ENCODE measurements at places on chromosomes 13 and 19. TPM values are rescaled to one million over a fixed set of nuclear protein-coding genes. Genes with fewer than 3 reads are reported as not detected.

MATK gene
- total RNA-seq = not detected

GRCh38 chr13:102983496-102983895, 82.7 kb downstream of the SLC10A2 start:
- no peak for DNase-seq

DNA sequence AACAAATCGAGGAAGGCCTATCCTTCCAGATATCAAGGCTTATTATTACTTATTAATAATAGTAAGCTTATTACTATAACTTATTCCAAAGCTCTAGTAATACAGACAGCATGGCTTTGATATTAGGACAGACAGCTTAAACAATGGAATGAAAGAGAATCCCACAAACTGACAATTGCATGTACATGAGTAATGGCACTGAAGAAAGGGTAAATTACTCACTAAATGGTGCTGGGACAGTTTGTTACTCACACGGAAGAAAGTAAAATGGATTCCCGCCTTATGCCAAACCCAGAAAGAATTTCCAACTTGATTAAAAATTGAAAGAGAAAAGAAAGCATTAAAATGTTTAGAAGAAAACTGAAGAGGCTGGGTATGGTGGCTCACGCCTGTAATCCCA, 60.3 kb downstream of the MIPEP start:
- DNase-seq = no peak

DNA sequence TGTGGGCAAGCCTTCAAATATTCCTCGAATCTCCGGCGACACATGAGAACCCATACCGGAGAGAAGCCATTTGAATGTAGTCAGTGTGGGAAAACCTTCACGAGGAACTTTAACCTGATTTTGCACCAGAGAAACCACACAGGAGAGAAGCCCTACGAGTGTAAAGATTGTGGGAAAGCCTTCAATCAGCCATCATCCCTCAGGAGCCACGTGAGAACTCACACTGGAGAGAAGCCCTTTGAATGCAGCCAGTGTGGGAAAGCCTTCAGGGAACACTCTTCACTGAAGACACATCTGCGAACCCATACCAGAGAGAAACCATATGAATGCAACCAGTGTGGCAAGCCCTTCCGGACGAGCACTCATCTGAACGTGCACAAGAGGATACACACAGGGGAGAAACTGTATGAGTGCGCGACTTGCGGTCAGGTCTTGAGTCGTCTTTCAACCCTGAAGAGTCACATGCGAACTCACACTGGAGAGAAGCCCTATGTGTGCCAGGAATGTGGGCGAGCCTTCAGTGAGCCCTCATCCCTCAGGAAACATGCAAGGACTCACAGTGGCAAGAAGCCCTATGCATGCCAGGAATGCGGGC, 28.8 kb downstream of the ZNF333 start:
- DNase-seq = no peak

- no peak for DNase-seq
These were observed 363.5 kb downstream of the PCDH20 start for GRCh38 chr13:61052175-61052574.

- no peak for DNase-seq
These were observed 605 bp downstream of the TMEM255B start for GRCh38 chr13:113759525-113760137.

RNF17 gene
- not detected for total RNA-seq

IL12RB1 gene
- 2.1 TPM for total RNA-seq

LRG1 gene
- total RNA-seq = 15.4 TPM

LRFN3 gene
- total RNA-seq = 48.6 TPM

DNA sequence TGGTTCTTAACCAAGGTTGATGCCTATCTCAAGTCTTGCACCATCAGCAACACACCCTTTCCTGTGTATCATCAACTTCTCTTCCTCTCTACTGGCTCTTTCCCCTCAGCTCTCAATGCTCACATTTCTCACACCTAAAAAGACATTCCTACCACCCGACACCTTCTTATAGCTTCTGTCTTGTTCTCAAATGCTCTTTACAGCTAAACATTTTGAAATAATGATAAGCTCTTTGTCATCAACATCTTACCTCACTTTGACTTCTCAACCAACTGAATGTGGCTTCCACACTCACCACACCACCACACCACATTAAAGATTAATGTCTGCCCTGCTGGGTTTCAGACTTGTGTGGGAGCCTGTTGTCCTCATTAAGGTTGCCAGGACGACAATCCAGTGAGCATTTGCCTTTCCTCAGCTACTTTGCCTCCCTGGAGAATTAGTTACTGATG, 67.8 kb downstream of the RXFP2 start:
- DNase-seq = no peak

DNA sequence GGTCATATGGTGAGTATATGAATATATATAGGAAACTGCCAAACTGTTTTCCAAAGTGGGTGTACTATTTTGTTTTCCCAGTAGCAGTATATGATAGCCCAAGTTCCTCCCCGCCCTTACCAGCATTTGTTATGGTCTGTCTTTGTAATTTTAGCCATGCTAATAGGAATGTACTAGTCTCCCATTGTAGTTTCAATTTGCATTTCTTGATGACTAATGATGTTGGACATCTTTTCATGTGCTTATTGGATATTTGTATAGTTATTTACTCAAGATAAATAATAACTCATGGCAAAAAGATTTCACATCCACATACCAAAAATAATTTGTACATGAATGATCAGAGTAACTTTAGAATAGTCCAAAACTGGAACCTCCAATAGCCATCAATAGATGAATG, 75.3 kb upstream of the SERP2 start:
- DNase-seq = no peak

Data from transverse colon (tissue), 4 donors.